ENCODE measurements at places on chromosomes 1 and 21.

GRCh38 chr1:19860418-19860817 lies 21.8 kb upstream of the OTUD3 start:
- no peak for DNase-seq

DNA sequence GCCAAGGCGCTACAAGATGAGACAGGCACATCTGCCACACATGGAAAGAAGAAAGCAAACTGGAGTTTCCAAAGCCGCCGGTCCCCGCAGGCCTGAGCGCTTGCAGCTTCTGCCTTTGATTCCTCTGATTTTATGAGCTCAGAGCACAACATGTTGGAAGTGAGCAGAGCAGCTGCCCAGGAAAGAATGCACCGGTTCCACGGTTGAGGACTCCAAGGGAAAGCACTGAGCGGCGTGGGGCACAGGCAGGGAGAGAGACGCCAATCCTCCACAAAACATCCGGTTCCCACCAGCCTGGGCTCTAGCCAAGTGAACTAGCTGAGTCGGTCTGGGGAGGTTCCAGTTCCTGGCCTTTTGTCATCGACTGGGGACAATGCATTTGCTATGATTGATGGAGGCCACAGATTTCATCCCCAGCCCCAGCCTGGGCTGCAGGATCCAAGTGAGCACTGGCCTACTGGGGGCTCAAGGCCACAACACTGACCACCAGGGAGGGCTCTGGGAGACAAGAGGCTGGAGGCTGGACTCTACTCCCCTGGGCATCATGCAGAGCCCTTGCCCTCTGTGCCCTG lies 253.1 kb upstream of the IRF2BP2 start:
- peak; percentile 43 for DNase-seq

- no peak for DNase-seq
Observed at GRCh38 chr1:58324558-58324957, 222.0 kb downstream of the OMA1 start.

- no peak for DNase-seq
Observed at GRCh38 chr1:12143631-12144155, 23.1 kb upstream of the TNFRSF1B start.

- no peak for DNase-seq
Observed at GRCh38 chr1:92957030-92957734, 4.1 kb downstream of the DIPK1A start.

DNA sequence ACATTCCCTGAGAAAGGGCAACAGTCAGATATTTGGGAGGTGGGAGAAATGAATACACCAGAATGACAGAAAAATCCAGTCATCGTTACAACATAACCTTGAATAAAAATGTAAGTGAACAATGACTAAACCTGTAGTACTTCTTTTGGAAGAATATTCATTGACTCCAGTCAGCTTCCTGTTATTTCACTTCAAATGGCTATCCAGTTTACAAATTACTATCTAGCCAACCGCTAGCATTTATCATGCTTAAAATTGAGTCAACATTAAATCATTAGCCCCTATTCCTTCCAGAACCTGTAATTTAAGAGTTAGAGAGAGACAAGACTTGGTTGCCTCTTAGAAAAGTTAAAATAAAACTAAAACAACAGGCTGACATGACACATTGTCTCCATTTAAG lies 33.6 kb downstream of the WLS start:
- no peak for DNase-seq

GRCh38 chr1:203349773-203350524 lies 973 bp downstream of the FMOD start:
- no peak for DNase-seq

DNA sequence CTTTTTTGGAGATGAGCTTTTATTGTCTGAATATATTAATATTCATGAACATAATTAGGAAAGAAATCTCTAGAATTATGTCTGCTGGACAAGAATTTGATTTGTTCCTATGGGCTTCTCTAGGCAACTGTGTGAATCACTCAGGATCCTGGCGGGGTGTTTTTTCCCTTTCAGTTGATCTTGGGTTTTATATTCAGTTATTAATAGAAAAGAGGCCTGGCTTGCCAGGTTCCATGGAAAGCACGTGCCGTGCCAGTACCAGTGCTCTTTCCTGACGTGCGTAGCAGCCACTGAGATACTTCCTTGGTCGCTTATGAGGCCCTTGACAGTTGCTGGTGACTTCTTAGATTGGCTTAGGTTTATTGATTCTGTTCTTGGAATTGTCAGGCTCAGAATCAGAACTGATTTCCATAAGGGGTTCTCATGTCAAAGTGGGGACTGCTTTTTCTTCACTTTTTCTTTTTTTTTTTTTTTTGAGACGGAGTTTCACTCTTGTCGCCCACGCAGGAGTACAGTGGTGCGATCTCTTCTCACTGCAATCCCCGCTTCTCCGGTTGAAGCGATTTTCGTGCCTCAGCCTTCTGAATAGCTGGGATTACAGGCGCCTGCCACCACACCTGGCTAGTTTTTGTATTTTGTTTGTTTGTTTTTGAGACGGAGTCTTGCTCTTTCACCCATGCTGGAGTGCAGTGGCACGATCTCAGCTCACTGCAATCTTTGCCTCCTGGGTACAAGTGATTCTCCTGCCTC lies 48.7 kb upstream of the KIF1B start:
- no peak for DNase-seq

DNA sequence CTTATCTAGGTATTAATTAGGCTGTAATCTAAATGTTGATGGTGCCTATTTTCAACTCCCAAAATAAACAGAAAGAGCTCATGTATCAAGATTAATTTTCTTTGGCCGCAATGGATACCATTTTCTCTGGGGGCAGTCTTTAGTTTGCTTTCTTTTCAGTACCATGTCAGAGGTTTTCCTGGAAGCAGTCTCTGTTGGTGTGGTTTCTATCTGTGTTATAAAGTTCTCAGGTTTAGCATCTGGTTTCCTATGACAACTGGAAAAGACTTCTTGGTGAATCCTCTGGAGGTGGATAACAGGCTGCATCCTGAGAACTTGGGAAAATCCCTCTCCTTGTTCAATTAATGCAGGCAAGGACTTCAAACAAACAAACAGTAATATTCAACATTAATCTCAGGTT lies 38.7 kb upstream of the BATF3 start:
- no peak for DNase-seq

- no peak for DNase-seq
Observed at GRCh38 chr1:93703643-93704042, 22.0 kb upstream of the BCAR3 start.

DNA sequence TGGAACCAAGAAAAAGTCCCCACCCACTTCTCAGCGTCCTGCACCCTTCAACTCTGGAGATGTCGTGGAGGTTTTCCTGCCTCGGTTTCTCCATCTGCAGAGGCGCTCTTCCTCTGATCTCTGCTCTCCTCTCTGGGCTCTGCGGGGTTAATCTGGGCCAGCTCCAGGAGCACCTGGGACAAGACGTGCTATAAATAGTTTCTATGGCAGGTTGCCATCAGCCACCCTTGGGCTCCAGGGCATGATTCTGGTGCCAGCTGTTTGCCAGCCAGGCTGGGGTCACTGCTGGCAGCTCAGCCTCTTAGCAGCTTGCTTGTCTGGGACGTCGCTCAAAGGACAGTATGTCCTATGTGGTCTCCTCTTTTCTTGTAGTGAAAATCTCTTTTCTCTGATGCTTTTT lies 137.1 kb downstream of the ACTL8 start:
- DNase-seq = no peak

- DNase-seq = no peak
Observed at GRCh38 chr1:197692965-197693364, 82.3 kb downstream of the DENND1B start.

GRCh38 chr1:15249081-15249480 lies 2.1 kb downstream of the FHAD1 start:
- no peak for DNase-seq

DNA sequence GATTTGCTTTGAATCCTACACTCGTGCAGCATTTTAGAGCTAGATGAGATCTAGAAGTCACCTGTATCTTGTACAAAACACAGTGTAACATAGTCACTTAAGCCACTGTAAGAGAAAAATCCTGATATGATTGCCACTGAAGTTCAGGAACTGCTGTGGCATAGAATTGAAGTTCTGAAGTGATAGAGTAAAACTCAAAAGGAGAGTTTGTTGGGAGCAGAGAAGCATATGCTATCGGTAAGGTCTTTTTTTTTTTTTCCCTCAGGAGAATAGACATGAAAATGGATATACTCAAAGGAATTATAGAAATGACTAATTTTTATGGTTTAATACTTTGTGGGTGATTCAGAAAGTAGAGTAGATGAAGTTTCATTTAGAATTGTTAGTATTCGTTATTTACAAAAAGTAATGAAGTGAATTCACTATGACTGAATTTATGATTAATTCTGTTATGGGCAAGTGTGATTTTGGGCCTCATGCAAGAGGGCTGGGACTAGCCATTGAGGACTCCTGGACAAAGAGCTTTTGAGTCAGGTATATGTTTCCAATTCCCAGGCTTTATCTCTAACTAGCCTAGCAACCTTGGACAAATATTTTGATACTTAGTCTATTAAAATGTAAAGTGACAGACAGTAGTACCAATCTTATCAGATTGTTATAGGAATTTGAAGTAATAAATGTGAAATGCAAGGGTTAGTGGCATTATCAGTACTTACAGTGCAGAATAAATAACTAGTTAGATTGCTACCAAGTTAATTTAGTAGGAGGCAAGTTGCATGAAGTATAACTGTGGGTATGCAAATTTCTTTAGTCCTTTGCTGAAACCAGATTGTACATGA lies 3.1 kb downstream of the KCTD3 start:
- DNase-seq = no peak

- DNase-seq = no peak
Observed at GRCh38 chr1:31549809-31550620, 26.3 kb upstream of the TINAGL1 start.

GRCh38 chr1:29632806-29633615 lies 396.7 kb downstream of the PTPRU start:
- DNase-seq = no peak

DNA sequence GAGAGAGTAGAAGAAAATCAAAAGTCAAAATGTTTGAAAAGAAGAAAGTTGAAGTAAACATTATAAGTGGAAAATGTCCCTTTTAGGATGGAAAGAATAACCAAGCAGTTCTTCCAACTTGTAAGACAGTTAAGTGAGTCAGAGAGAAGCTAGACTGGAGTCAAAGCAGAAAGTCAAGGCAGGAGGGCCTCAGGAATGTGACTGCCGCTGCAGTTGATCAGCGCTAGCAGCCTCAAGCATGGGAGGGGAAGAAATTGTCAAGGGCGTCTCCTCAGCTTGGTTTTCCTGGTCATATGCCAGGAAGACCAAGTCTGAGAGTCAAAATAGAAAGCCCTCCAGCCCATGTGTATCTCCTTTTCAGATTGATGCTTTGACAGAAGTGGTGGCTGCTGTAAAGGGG lies 23.2 kb downstream of the HAO2 start:
- no peak for DNase-seq

DNA sequence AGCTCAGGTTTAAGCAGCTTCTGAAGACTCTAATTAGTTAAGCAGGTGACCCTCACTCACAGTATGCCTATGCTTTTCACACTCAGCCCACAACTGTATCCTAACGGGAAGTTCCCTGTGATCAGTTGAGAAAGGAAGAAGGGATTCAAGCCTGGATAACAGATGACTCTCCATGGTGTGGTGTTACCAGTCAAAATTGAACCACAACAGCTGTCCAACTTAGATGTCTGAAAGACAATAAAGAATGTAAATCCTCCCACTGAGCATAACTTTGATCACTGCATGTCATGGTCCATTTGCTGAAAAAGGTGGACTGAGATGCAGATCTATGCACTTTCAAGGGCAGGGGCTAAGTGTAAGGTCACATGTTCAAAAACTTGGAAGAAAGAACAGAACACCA lies 32.3 kb upstream of the DIPK1A start:
- no peak for DNase-seq

DNA sequence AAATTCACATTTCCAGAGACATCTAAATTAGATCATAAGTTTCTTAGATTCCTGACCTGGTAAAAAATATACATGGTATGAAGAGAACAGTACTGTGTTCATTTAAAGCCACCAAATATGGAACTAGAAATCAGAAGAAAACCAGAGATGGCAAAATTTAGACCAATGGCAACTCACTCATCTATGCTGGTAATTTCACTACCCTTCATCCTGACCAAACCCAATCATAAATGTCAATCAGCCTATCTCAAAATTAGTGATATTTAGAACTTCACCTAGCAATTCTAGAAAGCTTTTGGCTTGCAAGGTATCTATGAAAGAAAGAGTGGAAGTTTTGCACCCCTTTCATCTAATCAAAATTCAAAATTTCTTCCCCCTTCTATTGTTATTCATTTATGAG lies 107.7 kb downstream of the NIBAN1 start:
- no peak for DNase-seq

DNA sequence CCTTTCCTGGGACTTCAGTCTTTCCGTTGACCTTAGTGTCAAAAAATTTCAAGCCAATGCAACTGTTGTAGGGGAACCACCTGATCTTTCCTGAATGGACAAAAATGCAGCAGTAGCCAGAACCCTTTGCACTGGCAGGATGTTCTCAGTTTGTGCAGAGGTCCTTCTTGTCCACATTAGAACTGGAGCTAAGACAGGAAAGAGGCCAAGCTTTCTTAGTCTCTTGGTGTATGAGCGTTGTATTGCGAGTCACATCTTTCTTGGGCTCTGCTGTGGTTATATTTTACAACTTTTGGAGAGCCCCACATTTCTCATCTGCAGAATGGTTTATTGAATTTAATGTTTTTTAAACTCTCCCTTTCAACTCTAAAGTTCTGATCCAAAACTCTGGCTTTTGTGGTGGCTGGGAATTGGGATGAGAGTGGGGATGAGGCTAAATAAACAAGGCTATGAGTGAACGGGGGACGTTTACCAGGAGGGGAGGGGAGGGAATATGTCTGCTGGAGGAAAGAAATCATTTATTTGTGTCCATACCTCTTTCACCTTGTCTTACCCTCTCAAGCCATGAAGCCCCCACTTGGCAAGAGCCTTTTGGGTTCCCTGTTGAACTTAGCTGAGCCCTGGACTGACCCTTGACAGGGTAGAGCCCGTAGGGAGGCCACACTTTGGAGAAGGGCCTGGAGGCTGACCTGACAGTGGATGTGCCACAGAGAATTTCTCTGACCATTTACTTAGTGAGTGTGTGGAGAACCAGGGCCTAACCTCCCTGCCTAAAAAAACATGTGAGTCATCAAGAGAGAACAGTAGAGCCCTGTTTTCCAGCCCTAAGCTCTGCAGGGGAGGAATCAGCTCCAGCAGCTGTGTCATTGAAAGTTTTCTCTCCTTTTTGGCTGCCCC lies 586 bp downstream of the CHI3L2 start:
- no peak for DNase-seq

DNA sequence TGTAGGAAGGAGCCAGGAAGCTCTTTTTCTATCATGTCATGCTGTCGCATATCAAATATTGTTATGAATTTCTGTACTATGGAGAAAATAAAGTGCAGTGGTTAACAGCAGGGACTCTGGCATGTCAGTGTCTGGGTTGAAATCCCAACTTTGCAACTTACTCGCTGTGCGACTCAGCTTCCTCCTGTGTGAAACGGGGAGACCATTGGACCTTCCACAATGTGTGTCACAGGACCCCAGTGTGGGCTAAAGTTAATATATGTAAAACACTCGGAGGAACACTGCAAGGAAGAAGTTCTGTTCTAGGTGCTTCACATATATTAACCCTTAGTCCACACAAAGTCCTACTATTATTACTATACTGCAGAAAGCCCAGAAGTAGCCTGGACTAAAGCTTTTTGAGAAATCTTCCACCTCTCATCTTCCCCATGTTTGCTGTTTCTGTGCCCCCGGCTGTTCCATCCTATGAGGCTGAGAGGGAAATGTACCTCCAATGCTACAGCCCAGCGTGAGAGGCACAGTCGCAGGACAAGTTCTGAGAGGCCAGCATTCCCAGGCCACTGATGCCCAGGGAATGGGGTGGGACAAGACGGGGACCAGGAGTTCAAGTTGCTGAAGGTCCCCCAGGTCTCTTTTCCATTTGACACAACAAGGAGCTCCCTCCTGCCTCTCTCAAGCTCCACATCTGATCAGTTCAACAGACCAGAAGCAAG lies 1.9 kb downstream of the CHIT1 start:
- DNase-seq = no peak

- DNase-seq = no peak
Observed at GRCh38 chr21:42858185-42858847, 21.0 kb downstream of the WDR4 start.
